ENCODE measurements at places on chromosomes 6 and 20.

DNA sequence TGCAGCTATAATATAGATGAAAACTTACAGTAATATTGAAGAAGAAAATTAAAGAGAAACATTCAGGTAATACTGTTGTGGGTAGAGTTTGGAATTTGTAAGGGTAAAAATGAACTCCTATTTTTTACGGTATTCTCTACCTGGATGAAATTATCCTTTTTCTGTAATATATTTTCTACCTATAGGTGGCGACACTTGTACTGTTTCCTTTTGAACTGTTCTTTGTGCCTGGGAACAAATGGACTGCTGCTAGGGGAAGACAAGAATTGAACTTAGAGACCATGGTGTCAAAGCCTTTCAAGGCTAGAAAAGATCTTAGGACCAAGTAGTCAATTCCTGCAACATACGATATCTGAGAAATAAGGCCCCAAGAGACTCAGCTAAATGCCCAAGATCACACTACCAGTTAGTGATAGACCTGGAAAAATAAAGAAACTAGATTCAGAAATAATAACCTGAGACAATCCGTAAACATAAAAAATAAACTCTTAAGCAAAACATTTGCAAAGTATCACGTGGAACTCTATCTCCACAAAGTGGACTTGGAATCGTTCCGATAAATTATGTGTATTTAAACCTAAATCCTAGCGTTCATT, 383.8 kb downstream of the TFAP2A start:
- no peak for DNase-seq

DNA sequence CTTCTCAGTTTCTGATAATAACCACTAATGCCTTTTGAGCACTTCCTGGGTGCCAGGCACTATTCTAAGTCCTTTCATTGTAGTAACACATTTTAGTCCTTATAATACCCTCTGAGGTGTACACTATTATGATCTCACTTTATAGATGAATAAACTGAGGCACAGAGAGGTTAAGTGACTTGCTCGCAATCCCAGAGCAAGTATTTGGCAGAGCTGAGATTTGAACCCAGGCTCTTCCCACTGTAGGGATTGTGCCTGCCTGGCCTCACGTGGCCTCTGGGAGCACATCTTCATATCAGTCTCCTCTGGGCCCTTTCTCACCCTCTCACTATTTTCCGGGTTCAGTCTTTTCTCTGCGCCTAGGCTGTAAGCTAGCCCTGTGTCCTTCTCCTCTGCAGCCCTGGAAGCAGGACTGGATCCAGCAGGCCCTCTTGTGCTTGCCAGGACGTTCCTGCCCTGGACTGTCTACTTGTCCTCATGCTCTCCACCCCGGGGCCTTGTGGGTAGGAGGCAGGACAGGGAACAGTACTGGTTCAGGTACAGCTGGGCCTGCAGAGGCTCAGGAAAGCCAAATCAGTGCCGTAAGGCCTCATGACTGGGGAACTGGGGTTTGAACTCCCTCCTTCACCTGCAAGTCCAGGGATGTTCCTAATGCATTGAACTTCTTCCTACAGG, 139.6 kb downstream of the VEGFA start:
- no peak for DNase-seq

DNA sequence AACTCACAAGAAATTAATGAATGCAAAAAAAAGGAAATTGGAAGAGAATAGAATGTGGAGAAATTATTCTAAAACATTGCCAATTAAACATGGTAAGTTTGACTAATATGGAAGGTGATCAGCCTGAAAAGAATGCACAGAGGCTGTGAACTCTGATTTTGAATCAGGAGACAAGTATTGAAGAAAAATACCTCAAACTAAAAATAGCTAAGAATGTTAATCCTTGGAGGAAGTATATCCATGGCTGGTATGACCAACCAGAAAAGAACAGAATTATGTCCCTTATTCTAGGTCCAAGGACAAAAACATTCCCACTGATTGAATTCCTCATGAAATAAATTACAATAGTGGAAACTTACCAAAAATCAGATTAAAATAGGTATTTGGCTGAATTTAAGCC, 7.3 kb upstream of the RIMS1 start:
- DNase-seq = no peak

DNA sequence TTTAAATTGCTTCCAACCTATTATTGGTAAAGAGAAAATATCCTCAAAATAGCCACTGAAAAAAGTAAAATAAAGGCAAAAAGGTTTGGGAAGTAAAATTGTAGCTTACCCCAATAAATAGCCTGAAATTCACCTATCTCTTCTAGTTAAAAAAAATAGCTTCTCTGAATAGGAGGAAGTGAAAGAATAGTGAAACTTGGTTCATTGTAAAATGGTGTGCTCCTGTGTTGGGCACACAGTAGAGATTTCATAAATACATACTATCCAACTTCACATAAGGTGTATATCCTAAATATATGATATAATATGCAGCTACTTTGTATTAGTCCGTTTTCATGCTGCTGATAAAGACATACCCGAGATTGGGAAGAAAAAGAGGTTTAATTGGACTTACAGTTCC, 45.3 kb downstream of the CDK19 start:
- no peak for DNase-seq

GRCh38 chr6:105601541-105602236, 198.8 kb upstream of the PREP start:
- DNase-seq = peak; percentile 78

DNA sequence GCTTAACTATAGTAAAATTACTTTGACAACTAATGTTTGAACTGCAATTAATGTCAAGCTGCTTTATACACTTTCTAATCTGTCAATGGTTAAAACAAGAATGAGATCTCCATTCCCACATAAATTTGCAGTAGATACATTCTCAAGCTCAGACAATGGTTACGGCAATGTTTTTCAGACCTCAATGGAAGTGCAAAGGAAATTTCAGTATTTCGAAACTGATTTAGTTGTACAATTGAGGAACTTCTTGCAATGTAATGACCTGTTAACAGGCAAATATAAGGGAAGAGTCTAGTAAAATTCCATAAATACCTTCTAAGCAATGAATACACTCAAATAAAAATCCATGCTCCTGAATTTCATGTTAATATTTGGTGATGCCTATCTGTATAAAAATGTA, 94.7 kb downstream of the ADTRP start:
- no peak for DNase-seq

- DNase-seq = no peak
These were observed 833.8 kb upstream of the CITED2 start for GRCh38 chr6:140208286-140208685.

DNA sequence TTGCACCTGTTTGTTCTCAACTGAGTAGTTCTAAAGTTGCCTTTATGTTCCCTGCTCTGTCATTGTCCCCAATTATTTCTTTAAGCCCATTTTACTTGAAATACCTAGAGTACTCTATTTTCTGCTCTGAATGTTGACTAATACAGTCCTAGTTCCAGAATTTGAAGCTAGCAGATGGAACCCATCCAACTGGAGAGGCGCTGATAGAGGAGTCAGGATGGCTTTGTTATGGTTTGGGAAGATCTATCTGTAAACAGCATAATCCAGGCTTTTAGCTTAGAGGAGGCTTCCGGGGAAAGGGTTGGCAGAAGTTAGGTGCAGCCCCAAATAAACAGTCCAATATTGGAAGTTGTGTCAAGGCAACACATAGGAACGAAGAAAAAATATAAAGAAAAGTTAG, 927.7 kb downstream of the TFAP2A start:
- DNase-seq = no peak

- no peak for DNase-seq
These were observed 48.4 kb upstream of the PHACTR2 start for GRCh38 chr6:143629104-143630080.

DNA sequence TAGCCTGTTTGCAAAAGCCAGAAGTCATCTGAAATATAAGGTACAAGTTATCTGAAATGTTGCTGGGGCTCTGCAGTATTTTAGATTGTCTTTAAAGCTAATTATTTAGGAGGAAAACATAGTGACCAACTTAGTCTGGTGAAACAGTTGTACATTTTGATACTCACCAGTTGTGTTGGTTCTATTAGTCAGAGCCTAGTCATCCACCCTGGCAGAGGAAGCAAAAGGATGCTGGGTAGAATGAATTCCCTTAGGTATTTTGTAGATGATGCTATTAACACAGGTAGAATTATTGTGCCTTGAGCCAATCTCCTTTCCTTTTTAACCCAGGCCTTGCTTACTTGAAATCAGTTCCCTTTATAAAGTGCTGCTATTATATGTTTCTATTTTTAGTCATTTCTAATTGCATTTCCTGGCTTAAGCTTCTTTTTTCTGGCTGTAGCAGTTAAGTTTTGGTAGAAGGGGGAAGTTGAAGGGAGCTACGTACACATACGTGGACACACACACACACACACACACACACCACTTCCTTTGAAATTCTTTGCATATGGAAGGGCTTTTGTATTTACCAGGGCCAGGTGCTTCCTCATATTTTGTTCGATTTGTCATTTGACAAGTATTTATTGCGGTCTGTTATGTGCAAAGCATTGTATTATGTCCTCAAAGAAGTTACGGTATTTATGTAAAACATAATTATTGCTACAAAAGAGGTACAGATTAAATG, 82.4 kb downstream of the RTN4IP1 start:
- peak; percentile 51 for DNase-seq

DNA sequence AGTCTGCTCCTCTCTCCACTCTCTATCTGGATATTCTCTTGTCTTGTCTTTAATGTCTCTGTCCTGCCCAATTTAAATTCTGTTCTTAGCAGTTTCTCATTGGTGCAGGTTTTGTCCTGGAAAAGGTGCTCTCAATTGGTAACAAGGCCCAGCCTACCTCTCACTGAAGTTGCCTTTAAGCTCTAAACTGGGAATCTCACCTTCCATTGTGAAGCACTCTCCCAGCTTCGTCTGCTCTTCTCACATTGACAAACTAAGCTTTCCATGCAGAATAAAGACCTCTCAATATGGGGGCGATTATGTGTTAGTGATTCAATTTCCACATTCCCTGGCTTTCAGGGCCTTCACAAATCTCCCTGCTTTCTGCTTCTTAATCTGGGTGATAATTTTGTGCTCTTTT, 1712.2 kb downstream of the GRIK2 start:
- DNase-seq = no peak

- DNase-seq = no peak
These were observed 345.2 kb downstream of the GJA1 start for GRCh38 chr6:121780325-121781321.
